ENCODE measurements at places on chromosomes 11 and 22.

- no peak for DNase-seq
Measured at GRCh38 chr11:126231725-126232459, 20.3 kb downstream of the FAM118B start.

DNA sequence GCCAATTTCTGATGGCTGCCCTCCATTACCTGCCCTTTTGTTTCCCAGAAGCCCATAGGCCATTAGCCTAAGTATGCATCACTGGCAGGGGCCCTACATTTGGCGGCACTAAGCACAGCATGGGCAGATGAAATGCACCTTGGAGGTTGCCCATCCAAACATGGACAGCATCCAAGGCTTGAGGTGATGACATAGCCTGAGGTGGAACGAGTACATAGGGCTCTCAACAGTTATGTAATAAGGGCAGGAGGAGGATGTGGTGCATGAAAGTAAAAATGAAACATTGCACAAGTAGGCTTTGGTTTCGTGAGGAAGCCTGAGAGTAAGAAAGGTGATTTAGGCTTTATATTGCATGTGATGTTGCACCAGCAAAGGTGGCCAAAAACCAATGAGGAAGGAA is 148.1 kb downstream of the FAM76B start:
- no peak for DNase-seq

GRCh38 chr11:31995525-31996094 is 95.3 kb upstream of the RCN1 start:
- DNase-seq: no peak

DNA sequence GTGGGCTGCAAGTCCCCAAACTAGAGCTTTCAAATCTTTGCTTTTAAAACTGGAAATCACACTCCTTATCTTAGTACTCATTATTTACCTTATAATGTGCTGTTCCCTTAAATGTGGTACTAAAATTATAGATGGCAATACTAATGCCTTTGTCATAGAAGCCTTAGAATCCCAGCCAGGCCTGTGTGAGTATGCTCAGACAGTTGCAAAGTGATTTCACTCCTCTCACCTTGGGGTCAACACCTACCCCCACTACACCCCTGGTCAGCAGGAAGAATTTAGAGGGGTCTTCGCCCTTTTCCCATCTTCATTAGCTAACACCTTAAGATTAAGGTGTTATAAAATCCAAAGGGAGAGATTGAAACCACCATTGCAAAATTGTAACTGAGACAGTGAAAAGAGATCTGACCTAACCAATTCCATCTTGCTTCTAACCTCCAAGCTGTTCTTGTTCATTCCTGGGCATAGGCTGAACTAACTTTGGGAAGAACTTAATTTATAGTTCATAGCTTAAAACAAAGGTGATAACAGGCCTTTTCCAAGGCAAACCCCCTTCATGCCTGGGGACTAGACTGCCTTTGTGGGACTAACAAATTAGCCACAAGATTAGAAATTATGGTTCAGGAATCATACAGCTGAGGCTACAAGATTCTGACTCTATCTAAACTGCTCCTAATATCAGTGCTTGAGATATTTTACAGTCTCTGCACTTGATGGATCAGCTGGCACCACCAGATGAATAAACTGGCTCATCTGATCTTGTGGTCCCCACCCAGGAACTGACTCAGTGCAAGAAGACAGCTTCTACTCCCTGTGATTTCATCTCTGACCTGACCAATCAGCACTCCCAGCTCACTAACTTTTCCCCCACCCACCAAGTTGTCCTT is 10.4 kb upstream of the MRPL17 start:
- no peak for DNase-seq

- no peak for DNase-seq
Measured at GRCh38 chr11:73454987-73455386, 78.8 kb downstream of the RELT start.
